ENCODE measurements at places on chromosomes 11 and 22. TPM values are rescaled to one million over a fixed set of nuclear protein-coding genes. Genes with fewer than 3 reads are reported as not detected.

DNA sequence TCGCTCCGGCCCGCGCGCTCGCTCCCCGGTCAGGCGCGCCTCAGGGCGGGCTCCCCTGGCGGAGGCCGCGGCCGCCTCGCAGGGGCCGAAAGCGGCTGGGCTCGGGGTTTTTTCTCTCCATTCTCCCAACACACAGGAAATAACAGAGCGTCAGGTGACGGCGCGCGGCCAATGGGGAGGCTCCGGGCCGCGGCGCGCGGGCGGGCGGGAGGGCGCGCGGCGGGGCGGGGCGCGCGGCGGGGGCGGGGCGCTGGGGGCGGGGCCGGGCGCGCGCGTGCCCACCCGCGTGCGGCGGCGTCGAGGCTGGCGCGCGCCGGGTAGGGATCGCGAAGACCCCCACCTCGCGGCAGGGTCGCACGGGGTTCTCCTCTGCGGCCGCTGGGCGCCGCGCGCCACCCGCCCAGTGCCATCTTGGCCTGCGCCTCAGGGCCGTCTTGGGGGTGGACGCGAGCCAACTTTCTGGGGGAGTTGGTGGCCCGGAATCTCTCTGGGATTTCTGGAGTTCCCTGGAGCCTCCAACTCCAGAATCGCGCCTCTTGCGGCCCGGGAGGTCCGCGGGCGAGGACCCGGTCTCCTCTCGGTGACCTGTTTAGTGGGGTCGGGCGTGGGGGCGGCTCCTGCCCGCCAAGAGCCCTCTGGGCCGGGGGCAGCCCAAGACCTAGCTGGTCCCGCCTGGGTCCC, at the start of gene TCF20:
TCF20 (minus strand) TSS at position 144 of the 681 bp plus-strand sequence. CDS start 55,348 bp downstream, outside the sequence.
- DNase-seq = peak; percentile 74

- DNase-seq = no peak
These were observed 3.5 kb downstream of the CABP2 start for GRCh38 chr11:67519726-67520125.

C11orf21 gene
- 8.4 TPM for total RNA-seq

SULT4A1 gene
- total RNA-seq = not detected

DNA sequence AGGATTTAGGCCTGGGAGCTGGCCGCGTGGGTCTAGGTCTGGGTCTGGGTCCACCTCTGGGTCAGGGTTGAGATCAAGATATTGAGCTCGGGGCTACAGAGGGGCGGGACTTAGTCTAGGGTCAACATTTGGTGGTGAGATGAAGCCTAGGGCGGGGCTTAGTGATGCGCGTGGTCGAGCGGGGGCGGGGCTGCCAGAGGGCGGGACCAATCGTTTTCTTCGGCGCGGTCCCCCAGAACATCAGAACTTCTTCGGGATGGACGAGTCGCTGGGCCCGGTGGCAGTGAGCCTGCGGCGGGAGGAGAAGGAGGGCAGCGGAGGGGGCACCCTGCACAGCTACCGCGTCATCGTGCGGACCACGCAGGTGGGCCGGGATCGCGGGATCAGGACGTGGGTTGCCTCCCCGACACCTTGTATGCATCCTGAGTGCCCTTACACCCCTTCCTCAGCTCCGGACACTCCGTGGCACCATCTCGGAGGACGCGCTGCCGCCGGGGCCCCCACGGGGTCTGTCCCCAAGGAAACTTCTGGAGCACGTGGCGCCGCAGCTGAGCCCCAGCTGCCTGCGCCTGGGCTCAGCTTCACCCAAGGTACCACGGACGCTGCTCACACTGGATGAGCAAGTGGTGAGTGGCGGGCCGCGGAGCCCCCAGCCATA, 4.2 kb downstream of the SIPA1 start:
- no peak for DNase-seq

GRCh38 chr11:2691355-2691761, 8.4 kb downstream of the KCNQ1OT1 start:
- no peak for DNase-seq

DNA sequence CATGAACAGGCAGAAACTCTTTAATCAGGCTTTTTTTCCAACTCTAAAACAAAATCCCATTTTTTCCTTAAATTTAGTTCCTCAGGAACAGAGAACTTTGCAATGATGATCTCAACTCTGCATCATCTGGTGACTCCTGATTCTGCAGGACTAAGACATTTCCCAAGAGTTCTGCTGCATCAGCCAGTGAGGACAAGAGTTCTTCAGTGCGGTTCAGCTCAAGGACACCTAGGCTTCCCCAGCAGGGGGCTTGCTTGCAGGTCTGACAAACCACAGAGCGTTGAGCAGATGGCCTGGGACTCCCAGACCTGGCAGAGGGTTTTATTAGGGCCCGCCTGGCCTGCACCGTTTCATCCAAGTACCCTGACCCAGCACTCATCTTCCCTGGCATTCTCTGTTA, 6.4 kb downstream of the CDCA5 start:
- no peak for DNase-seq

DNA sequence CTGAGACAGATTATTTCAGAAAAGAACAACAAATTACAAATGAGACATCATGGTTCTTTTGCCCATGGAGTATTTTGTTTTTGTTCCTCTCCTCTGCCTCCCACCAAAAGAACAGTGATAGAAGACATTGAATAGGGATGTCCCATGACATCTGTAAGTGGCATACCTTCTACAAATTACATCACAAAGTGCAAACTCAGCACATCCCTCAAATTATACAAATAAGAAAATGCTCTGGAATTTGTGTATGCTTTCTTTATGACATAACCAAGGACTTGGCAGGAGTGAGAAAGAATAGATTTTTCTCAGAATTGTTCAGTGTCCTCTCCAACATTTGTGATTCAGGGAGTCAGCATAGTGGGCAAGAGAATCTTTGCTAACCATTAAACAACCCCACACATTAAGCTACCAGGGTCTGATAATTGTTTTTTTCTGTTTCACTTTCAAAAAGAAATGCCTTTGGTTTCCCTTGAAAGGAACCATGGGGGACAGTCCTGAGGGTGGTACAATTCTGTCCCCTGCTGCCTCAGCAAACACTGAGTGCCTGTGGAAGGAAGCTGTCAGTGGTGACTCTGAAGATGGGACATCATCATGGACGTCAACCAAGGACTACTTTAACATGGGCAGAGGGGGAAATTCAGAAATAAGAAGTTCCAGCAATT, 430.3 kb downstream of the AASDHPPT start:
- DNase-seq = no peak

GRCh38 chr22:39281126-39281525, 36.3 kb upstream of the PDGFB start:
- DNase-seq = no peak

SLC6A5 gene
- total RNA-seq = not detected

DNA sequence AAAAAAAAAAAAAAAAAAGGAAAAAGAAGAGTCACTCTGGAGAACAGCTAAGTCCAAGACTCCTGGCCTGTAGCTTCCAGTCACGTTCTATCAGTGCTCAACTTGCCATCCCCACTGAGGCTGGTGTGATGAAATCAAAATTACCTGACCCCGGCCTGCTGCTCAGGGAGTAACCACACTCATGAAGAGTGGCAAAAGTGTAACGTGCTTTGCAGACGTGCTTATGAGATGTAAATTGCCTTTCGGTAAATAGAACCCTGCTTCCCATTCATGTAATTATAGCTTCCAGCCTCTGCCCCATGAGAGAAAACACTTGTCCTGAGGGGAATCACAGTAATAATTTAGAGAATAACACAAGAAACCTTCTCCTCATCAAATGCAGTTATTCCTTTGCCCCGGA, 28.2 kb upstream of the CHKA start:
- DNase-seq = no peak

GRCh38 chr11:81345609-81346008, 1388.1 kb downstream of the FAM181B start:
- DNase-seq = no peak

TNNT3 gene
- total RNA-seq = not detected

Measured in MG63 (cell line).